NCI-H1092 (cell line): ENCODE measurements at places on chromosomes 6 and 20.

DNA sequence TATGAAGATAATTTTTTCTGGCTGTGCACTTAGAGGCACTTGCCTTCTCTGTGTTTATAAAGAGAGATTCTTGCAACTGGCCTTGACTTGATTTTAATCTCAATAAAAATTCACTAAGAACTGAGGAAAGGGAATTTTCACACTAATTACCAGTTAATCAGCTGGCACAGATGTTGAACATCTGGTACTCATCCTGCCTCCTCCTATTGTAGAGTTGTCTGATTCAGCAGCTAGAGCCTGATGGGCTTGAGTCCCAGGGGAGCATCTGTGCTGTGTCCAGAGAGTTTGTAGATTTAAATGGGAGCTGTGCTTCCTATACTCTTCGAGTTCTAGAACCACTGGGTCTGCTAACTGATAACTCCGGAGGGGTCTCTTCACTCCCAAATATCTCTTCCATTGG lies 284.4 kb upstream of the RNF24 start:
- no peak for DNase-seq

GRCh38 chr20:5172903-5173463 lies 46.2 kb downstream of the CDS2 start:
- DNase-seq, result no peak

DNA sequence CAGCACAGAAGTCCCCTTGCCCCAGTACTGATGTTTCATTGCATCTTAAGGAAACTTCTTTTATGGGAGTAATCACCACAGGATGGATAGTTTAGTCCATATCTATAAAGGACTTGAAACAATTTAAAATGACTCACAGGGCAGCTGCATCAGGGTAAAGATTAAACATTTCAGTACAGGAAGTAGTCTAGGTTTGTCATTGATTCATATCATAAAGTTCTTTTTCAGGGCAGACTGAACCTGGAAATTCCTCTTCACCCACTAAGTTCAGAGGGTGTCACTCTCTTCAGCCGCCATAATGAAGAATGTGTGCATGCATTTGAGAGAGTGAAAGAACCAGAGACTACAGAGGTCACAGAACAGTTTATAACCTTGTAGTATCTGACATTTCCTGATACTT lies 296.3 kb upstream of the JAG1 start:
- no peak for DNase-seq

- no peak for DNase-seq
Observed at GRCh38 chr6:48766349-48766748, 655.4 kb upstream of the PTCHD4 start.

DNA sequence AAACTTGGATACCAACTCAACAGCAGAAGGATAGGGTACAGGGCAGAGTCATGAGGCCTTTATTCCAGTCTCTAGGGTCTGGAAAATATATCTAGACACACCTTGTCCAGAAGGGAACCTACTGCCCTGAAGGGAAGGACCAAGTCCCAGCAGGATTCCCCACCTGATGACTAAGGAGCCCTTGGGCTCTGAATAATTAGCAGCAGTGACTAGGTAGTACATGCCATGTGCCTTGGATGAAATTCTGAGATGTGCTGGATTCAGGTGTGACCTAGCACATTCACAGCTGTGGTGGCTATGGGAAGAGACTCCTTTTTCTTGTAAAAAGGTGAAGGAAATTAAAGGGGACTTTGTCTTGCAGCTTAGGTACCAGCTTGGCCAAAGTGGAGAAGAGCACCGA lies 364.3 kb upstream of the PTCHD4 start:
- DNase-seq, result no peak

DNA sequence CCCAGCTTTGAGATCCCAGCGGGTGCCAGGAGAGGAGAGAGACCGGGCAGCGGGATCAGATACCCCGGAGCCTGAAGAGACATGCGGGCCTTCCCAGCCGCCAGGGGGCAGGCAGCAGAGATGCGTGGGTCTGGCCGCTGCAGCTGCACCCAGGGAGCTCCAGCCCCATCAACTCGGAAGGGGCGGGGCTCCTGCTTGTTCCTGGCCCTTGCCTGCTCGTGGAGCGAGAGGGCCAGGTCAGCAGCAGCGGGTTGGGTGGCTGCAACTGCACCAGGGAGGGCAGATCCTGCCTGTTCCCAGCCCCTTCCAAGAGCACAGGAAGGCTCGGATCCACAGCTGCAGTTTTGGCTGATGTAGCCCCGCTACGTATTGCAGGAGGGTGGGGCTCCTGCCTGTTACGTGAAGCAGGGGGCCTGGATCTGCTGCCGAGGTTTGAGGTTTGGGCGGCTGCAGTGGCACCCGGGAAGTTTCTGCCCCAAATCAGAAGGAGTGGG lies 532.8 kb downstream of the RFPL4B start:
- DNase-seq, result no peak

GRCh38 chr6:137044366-137045221 lies at the start of gene IL20RA:
Gene IL20RA (minus strand): TSS chr6:137044965. CDS start chr6:137044728, 237 bp downstream.
- DNase-seq, result no peak

DNA sequence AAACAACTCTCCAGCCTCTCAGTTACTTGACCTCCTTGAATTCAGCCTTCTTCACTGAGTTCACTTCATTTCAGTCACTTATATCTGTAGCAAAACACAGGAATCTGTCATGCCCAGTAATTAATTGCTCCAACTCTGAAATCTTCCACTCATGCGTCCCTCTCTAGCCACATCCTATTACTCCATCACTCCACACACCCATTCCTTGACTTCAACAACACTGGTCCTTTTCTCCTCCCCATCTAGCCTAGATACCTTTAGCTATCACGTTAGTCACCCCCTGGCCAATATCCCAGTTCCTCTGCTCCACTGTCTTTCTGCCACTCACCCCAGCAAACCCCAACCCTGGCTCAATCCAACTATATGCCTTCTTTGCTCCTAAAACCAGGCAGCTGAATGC lies 7.7 kb downstream of the ZHX3 start:
- DNase-seq, result no peak

GRCh38 chr20:7500231-7500663 lies 440.0 kb downstream of the HAO1 start:
- DNase-seq, result no peak

DNA sequence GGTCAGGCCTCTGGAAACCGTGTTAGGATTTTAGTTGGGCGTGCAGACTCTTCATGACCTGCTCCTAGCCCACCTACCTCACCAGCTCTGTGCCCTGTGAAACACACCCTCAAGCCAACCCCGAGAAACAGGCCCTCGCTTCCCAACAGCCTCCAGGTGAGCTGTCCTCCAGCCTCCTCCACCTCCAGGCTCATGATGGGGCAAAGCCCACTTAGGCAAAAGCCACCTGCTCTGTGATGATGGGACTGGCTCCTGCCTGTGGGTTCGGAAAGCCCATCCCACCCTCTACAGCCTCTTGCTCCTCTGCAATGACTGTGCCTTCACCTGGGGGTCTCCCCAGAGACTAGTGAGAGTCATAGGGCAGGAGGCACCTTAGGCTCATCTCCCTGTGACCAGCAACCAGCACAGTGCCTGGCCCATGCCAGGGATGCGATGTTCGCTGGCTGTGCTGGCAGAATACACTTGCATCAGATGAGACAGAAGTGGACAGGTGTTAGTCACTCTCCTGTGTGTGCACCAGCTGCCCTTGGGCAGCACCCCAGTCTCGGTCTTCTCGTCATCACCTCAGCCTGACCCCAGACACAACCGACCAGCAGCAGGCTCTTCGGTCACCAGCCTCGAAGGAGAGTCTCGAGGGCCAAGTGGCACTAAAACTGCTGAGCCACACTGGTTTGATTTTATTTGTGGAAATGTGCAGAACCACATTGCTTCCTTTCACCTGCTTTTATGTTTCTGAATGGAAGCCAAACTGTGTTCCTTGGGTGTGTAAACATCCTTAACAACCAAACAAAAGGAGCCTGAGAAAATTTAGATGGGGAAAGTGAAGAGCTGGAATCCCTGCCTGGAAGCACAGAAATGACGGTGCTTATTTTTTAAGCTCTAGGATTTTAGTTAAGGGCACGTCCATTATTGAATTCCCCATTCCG lies 10.7 kb downstream of the PXDC1 start:
- DNase-seq, result no peak

DNA sequence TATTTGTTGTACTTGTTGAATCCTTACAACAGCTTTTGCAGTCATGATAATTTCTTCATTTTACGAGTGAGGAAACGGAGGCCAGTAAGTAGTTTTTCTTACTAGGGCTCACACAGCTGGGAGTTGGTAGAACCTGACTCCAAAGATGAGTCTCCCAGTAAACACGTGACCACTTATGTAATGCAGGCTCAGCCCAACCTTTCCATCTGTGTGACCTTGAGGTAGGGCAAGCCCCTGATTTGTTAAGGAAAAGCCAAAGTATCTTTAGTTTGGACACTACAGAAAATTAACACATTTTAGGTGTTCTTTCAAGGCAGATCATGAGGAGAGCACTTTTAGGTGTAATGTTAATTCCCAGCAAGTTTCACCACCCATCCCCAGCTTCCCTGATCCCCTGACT lies 111.3 kb downstream of the LRRC1 start:
- DNase-seq, result no peak

GRCh38 chr20:51680067-51680749 lies 88.0 kb downstream of the ATP9A start:
- no peak for DNase-seq

DNA sequence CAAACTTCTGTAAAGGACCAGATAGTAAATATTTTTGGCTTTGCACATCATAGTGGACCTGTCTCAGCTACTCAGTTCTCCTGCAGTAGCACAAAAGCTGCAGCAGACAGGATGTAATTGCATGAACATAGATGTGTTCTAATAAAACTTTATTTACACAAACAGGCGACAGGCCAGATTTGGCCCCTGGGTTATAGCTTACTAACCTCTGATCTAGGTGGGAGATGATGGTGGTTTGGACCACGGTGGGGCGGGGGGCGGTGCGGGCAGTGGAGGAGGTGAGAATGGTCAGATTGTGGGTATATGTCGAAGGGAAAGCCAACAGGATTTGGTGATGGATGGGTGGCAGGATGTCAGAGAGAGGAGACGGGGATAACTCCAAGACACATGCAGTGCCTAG lies 196.3 kb downstream of the ZMYND8 start:
- no peak for DNase-seq

DNA sequence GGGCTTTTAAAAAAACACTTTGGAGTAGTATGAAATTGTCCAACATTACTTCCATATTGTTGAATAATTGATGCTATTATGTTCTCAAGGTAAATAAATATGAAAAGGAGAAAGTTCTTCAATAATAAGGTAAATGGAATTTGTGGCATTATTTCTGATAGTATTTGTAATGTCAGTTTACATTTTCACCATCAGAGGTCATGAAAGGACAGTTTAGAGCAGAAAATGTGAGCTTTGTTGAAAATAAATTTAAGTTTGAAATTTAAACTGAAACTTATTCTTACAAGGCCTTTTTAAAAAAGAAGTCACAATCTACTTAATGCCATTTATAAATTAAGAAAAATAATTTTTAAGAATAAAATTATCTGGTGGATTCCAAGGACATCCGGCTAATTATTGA lies 15.8 kb upstream of the CEP162 start:
- DNase-seq, result no peak

- DNase-seq, result peak; percentile 35
Observed at GRCh38 chr6:169326067-169326799, 72.6 kb upstream of the THBS2 start.

DNA sequence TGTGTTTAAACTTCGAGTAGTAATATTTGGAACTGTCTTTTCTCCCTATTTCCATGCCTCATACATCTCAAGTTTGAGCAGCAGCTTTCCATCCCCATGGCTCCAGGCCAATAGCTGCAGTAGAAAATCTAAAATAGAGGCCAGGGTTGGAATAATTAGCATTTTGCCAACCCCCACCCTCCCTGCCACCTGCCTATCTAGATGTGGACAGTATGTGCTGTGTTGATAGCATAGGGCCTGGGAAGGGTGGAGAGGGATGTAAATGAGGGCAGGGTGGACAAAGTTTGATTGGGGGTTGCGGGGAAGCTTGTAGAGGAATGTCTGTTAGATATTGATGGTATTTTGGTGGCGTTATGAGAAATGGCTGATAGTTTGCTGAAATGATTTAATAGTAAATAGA lies 5.6 kb downstream of the TOP1 start:
- DNase-seq, result no peak

- no peak for DNase-seq
Observed at GRCh38 chr20:1163653-1164052, 21.1 kb downstream of the TMEM74B start.

DNA sequence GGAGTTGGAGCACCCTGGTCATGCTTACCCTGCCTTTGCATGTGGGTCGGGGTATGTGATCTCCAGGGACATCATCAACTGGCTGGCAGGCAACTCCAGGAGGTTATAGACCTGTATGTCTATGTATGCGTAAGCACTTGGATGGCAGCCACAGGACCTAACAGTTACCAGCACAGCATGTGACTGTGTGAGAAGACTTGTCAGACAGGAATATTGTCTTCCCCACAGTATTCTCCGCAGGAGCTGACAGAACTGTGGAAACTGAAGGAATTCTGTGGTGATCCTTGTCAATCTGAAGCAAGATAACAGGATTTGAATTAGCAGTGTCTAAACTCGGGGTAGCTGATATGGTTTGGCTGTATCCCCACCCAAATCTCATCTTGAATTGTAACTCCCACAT lies 59.2 kb downstream of the TMEM244 start:
- no peak for DNase-seq

DNA sequence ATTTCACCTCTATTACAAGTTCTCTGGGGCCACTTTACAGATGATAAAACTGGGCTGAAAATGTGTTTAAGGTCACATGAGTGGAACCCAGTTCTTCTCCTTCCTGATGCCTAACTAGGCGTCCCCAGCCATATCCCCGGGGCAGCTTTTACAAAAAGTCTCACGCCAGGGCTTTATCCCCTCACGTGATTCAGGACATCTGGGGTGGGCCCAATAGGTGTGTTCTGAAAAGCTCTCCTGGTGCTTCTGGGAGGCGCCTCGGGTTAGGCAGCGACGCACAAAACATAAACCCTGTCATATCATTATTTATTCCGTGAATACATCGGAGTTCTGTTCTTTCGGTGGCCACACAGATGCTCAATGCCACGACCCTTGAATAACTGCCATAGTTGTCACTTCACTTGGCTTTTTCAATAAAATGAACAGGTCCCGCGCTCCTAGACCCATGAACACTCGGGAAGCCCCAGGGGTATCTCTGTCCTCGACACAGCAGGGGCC lies 32.1 kb downstream of the SF3B5 start:
- no peak for DNase-seq

GRCh38 chr20:4306206-4306605 lies 290.8 kb upstream of the RNF24 start:
- no peak for DNase-seq

- DNase-seq, result no peak
Observed at GRCh38 chr6:128499079-128499731, 21.2 kb downstream of the PTPRK start.

DNA sequence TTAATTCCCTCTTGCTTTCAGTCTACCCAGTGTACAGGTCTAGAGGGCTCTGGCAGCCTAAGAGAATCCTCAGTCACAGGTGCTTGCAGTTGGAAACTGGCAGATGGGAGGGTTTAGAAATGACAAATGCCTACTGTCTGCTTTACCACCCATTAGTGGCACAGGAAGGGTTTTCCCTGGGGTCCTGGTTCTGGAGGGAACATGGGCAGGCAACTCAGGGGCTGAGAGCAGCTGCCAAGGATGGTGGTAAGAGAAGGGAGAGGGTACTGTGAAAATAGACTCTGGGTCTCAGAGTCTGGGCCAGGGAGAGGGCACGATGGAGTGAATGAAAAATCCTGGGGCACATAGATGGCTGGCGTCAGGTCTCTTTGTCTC lies 103.5 kb downstream of the TCP11 start:
- DNase-seq, result no peak

GRCh38 chr6:126848119-126848518 lies 270.4 kb upstream of the RSPO3 start:
- no peak for DNase-seq

GRCh38 chr6:71290611-71291010 lies 2.0 kb downstream of the OGFRL1 start:
- no peak for DNase-seq
